Activated CD8-positive, alpha-beta memory T cell treated with anti-CD3 and anti-CD28 coated beads for 1 hour (primary cell): ENCODE measurements at places on chromosomes 3 and 15.

- DNase-seq: no peak
These were observed 131.8 kb downstream of the CCNL1 start for GRCh38 chr3:157027861-157028745.

GRCh38 chr3:71051259-71051595, 532.3 kb downstream of the FOXP1 start:
- DNase-seq: no peak

DNA sequence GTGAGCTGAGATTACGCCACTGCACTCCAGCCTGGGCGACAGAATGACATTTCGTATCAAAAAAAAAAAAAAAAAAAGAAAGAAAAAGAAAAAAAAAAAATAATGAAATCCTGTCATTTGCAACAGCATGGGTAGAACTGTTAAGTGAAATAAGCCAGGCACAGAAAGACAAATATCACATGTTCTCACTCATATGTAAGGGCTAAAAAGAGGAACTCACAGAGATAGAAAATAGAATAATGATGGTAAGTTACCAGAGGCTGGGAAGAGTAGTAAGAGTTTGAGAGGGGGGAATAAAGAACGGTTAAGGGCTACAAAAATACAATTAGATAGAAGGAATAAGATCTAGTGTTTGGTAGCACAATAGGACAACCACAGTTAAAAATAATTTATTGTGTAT, 19.7 kb downstream of the DENND6A start:
- no peak for DNase-seq

DNA sequence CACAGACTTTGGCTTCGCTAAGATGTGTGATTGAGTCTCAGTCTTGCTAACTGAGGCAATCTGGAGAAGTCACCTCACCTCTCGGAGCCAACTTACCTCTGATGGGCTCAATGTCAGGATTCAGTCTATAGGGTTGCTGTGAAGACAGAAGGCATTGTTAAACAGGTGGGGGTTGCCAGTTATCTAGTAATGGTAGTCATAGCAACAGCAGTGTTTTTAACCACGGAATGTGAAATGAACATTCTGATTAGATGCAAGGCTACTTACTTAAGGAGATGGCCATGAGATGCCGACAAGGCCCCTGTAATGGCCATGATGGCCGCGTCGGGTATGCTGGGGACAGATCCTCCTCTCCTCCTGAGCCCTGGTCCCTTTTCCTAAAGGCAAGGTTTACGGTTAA, 243.1 kb downstream of the GABRG3 start:
- no peak for DNase-seq

DNA sequence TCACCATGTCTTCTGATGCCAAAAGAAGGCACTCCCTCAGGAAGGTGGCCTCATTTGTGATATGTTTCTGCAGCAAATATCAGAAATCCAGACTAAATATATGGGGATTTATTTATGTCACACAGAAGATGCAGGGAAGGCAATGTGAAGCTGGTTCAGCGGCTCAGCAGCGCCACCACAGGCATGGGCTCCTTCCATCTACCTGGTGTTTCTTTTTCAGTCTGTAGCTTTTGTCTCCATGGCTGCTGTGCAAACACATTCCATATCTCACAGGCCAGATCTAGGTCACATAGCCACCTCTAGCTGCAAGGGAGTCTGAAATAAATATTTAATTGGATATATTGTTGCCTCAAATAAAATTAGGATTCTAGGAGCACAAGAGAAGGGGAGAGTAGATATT, 502.1 kb upstream of the IL12A start:
- DNase-seq: no peak

DNA sequence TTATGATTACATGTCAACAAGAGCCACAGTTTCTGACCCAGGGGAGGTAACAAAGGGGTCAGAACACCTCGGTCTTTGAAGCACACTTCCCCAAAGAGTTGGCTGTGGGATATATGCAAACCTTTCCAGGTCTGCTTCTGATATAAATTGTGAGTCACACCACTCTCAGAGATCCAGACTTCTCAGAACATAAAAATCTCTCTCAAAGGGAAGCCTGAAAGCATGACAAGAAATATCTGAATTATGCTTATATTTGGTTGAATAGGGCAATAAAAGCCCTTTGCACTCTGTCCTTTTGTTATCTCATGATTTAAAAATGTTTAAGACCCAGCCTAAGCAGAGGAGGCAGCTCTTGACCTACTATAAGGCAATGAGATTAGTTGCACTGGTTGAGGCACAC, 56.8 kb downstream of the MYH15 start:
- no peak for DNase-seq

- DNase-seq: no peak
These were observed 452.1 kb upstream of the RASGRP1 start for GRCh38 chr15:39016706-39017105.

DNA sequence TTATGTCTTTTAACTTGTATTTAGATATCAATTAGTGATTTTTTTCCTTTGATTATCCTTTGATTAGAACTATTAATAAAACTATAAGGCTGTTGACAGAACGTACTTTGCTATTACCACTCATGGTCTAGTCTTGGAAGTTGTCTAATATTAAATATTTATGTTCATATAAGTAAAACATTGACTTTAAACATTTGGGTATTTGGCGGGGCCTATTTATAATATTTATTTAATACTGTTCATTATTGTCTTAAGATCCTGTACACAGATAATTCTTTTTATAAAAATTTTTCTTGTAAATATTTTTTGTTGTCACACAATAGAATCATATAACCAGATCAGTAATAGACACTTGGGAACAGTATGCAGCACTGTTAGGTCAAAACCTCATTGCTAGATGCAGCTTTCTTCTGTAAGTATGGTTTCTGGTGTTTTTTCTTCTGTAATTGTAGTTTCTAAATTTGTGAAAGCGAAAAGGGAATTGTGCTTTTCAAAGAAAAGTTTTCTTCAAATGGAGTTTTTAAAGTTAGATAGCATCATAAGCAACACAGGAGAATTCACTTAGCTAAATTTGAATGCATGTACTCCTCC, 93.4 kb downstream of the FNDC3B start:
- DNase-seq: no peak

DNA sequence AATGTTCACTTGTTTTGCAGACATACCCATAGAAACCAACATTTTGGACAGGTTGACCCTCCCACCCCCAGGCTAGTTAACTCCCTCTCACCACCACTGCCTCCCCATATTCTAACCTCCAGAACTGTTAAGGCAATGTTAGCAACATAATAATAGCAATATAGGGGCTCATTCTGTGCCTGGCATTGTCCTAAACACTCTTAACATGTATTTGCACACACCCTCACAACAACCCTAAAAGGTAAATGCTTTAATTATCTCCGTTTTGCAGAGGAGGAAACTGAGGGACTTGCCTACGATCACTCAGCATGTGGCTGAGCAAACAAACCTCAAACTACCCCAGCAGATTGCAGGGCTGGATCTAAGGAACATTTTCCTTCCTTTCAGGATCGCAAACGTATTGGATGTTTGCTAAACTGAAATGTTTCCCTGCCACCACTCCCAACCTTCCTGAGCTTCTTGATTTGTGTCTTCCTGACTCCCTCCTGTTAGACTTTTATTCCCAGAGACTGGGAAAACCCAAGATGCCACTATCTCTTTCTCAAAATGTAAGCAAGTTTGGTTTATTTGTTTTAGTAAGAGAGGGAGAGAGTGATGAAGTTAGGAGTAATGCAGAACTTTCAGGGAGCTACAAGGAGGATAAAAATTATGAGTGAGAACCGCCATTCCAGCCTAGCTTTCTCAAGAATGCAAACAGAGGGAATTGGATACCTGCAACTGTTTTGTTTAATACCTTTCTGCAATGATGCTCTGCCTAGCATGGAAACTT, 1.3 kb downstream of the SCG5 start:
- no peak for DNase-seq

GRCh38 chr15:78004222-78004727, 73.2 kb downstream of the TBC1D2B start:
- no peak for DNase-seq

DNA sequence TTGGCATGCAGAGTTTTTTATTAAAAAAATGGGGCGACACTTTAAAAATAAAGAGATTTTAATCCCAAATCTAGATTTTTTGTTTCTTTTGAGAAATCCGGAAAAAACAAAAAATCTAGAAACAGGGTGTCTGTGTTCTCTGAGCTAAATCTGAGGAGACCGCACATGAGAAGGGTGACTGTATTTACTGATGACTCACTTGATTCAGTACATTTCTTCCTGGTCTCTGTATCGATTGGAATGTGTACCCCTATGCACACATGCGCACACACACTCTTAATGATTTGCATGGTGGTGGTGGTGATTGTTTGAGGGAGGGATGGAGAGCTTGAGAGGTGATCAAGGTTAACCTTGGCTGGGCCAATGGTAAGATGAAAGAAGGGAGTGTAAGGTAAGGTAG, 443.1 kb upstream of the THRB start:
- no peak for DNase-seq

- DNase-seq: no peak
These were observed 35.0 kb upstream of the TATDN2 start for GRCh38 chr3:10213156-10213792.

- no peak for DNase-seq
These were observed 10.8 kb upstream of the LRRC2 start for GRCh38 chr3:46576879-46577278.

GRCh38 chr3:152505926-152506325, 237.2 kb downstream of the MBNL1 start:
- no peak for DNase-seq

DNA sequence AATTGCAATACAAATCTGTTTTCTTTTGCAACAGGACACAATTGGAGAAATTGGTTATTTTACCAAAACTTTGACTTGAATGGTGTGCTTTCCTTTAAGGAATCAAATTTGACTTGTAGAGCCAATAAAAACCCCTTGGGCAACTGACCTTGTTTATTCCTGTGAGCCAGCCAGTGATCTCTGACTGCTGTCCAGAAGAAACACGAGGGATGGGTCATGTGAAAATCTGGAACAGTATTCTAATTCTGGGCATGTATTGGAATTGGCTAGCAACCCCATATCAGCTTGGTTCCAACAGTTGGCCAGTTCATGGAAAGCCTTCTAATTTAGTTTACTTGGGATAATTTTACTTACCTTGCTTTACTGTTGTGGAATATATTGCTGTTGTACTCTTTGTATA, 19.1 kb upstream of the HHATL start:
- DNase-seq: no peak

DNA sequence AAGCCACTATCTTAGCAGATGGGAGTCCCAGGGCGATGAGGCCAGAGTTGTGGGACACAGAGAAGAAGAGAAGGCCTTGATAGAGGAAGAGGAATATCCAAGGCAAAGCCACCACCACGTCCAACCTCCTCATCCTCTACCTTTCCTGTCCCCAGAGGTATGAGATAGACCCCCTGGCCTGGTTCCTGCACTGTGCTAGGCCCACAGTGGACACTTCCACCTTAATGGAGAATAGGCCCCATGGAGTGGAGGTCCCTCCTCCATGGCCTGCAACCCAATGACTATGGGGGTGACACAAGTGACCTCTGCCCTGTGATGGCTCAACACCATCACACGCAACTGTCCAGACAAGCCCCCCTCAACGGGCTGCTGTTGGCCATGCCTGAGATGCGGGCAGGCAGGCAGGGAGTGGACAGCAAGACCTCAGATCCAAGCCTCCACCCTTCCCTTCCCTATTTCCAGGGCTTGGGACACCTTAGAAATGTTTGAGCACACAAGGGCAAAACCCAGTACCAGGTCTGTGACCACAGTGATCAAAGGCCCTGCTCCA, 36.8 kb downstream of the GRAMD2A start:
- no peak for DNase-seq

DNA sequence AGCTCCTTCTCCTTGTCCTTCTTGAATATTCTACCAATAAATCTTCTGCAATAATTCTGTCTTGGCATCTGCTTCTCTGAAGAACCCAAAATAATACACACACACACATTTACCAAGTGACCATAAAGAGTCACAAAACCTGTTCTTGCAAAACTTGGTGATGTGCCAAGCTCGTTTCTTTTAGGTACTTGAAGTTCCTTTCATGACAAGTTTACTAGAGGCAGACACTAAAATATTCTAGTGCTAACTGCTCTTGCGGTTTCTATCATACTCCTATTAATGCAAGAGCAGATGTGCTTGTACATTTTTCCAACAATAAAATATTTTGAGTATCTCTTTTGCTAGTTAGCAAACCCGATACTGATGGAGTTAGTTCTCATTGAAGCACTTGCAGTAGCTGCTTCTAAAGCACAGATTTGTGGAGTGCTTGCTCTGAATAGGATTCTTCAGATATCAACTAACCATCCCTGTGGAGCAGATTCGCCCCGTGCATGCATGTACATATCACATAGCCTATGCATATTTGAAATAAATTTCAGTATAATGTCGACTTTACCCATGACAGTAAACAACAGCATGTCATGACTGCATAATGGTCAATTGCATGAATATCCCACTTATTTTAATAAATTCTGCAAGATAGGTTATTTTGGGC, 23.2 kb downstream of the HHLA2 start:
- DNase-seq: no peak

- DNase-seq: no peak
These were observed 512.3 kb downstream of the ZNF385D start for GRCh38 chr3:21238661-21239060.

DNA sequence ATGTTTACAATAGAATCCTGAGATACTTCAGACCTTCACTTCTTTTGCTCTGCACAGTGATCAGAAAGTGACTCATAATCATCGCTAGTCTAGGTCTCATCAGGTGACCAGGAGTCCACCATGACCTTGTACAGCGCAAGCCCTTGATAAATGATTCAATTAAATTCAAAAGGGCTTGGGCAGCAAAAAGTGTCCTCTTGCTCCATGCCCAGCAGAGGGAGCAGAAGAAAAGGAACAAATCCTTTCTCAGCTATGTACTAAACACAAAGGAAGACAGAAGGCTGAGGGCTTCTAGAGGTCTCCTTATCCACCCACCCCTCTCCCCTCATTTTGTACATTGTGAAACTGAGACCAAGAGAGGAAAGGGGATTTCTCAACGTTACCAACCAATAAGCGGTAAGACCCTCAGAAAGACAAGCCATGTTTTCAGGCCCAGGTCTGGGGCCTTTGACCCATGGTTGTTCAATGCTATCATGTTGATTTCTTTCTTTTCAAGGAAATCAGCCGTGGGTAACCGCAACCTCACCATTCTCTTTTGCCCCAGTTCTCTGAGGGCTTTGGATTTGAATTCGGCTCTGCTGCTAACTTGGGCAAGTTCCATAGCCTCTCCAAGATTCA, 74.8 kb downstream of the AQP9 start:
- DNase-seq: no peak

- no peak for DNase-seq
These were observed 34.7 kb downstream of the RPL22L1 start for GRCh38 chr3:170835336-170835735.

- no peak for DNase-seq
These were observed 20.2 kb downstream of the CGGBP1 start for GRCh38 chr3:88038566-88038965.

DNA sequence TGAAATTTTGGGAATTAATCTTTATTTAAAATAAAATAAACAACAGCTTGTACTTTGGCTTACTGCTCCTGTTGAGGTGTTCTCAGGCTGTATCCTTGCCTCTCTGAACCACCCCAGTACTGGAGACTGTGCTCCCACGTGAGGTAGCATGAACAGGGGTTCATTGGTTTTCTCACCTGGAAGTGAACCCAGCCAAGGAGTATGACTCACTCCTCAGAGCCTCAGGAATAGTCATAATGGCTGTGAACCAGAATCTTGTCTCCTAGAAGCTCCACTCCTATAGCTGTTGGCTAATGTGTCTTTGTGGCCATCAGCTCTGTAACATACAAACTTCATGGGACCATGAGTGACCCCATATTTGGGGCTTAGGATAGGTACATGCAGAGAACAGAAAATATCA, 122.5 kb upstream of the ST8SIA2 start:
- no peak for DNase-seq
